ENCODE measurements at places on chromosomes 2 and 18.

DNA sequence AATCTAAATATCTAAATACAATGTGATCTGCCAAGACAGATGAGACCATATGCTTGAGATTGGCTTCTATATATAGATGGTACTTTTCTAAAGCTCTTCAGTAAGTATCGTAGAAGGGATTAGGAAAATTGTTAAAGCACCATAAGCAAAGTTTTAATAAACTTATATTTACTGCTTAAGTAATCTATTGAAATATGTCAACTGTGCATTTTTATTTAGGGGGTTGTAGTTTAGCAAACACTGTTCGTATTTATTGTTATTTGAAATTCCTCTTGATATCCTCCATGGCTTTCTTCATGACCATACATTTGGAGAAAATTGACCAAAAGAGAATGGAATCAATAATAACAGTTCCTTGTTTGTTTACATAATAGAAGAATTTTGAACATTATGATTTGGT, 102.7 kb downstream of the MIB1 start:
- DNase-seq, result no peak

GRCh38 chr2:170680172-170680941, 34.8 kb upstream of the SP5 start:
- no peak for DNase-seq

DNA sequence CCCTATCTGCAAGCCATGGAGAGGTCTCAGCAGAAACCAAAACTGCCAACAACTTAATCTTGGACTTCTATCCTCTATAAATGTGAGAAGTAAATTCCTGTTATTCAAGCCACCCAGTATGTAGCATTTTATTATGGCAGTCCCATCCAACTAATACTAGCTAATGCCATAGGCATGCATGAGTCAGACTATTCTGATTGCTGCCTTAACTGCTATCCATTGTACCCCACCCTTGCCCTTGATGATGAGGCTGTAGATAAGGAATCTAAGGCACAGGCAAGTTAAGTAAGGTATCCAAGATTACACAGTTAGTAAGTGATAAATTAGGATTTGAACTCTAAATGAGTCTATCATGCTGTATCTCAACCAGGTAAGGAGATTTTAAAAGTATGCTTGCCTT, 223.0 kb downstream of the UBE2E3 start:
- DNase-seq, result no peak

- no peak for DNase-seq
Observed at GRCh38 chr18:4264347-4264791, 190.7 kb downstream of the DLGAP1 start.

GRCh38 chr2:102094917-102095316, 47.6 kb upstream of the IL1R1 start:
- DNase-seq, result no peak

- no peak for DNase-seq
Observed at GRCh38 chr18:52433797-52434196, 93.8 kb downstream of the DCC start.

GRCh38 chr2:218331745-218332144, 24.9 kb upstream of the CATIP start:
- DNase-seq, result no peak

DNA sequence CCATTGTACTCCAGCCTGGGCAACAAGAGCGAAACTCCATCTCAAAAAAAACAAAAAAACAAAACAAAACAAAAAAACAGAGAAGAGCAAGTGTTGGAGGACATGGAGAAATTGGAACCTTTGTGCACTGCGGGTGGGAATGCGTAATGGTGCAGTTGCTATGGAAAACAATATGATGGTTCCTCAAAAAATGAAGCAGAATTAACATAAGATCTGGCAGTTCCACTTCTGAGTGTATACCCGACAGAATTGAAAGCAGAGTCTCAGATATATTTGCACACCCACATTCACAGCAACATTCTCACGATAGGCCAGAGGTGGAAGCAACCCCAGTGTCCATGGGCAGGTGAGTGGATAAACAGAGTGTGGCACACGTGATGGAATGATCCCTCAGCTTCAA, 11.0 kb upstream of the RALB start:
- no peak for DNase-seq

Measured in NCI-H510A (cell line).